HTR-8/SVneo (cell line): ENCODE measurements at places on chromosomes 5 and 9.

DNA sequence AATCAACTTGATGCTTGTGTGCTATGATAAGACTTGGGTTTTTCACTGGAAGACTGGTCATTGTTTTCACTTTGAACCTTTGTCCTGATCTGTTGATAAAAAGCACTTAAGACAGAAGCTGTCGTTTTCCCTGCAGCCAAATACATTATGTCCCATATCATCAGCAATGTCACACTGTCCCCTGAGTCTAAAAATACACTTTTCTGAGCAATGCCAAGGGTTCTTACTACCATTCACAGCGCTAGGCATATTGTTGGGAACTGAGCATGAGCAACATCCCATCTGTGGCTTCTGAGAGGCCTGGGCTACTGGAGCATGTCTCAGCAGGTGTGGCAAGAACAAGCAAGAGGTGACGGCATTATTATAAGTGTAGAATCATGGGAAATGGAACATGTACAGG, 81.8 kb downstream of the SEMA6A start:
- no peak for DNase-seq

DNA sequence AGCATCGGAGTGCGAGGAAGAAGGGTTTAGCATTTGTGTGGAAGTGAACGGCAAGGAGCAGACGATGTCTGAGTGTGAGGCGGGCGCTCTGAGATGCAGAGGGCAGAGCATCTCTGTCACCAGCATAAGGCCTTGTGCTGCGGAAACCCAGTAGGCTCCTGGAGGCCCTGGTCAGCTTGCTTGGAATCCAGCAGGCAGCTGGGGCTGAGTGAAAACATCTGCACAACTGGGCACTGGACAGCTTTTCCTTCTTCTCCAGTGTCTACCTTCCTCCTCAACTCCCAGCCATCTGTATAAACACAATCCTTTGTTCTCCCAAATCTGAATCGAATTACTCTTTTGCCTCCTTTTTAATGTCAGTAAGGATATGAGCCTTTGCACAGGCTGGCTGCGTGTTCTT, 72.1 kb downstream of the C7 start:
- DNase-seq = no peak

DNA sequence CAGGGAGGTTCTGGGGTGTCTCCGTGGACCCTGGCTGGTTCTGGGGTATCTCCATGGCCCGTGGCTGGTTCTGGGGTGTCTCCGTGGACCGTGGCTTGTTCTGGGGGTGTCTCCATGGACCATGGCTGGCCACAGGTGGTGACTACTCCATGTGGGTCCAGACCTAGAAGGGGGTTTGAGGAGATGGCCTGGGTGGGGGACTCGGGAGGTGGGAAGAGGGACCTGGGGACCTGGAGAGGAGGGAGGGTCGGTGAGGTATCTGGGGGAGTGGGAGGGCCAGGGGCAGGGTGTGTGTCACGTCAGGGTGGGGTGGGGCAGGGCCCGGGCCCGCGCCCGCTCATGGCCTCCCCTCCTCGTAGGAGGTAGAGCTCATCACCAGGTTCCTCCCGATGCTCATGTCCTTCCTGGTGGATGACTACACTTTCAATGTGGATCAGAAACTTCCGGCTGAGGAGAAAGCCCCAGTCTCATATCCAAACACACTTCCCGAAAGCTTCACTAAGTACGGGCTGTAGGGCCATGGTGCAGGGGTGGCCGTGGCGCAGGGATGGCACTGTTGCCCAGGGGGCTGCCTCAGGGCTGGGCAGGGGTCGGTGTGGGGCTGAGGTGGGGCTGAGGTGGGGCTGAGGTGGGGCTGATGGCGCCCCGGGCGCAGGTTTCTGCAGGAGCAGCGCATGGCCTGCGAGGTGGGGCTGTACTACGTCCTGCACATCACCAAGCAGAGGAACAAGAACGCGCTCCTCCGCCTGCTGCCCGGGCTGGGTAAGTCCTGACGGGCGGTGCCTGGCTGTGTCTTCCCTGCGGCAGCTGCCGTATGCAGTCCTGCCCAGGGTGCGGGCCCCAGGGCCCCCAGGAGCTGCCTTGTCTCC, 10.7 kb upstream of the TOR4A start:
- no peak for DNase-seq

- DNase-seq = peak; percentile 68
Measured at GRCh38 chr5:32600054-32600622, 14.8 kb downstream of the SUB1 start.

- DNase-seq = no peak
Measured at GRCh38 chr5:6483880-6484382, 35.3 kb downstream of the UBE2QL1 start.

DNA sequence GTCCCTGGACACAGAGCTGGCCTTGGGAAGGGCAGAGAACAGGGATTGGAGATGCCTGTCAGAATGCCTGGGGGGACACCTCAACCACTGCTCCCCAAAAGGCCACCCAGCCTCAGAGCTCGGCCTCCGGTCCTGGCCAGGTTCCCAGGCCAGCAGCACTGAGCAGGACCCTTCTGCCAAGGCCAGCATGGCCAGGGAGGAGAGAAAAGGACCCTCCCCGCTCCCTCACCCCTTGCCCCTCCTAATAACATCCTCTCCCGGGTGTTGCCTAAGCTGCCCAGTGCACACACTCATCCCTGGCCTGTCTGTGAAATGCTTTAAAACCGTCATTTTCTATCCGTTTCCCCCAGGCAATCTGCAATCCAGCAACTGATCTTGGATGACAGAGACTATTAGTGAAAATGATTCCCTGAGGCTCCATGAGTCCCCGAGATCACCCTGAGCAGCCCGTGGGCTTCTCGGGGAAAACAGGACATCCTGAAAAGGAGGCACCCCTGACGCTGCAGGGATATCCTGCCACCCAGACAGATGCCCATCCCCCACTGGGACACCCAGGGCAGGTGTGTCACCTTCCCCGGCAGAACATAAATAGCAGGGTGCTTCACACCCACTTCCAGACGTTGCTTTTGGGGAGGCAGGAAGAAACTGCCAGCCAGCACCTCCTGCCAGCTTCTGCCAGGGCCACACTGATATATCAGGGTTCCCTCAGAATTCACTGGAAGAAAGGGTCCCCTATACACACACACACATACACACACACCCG, 75.3 kb downstream of the ADAMTS2 start:
- DNase-seq = no peak

DNA sequence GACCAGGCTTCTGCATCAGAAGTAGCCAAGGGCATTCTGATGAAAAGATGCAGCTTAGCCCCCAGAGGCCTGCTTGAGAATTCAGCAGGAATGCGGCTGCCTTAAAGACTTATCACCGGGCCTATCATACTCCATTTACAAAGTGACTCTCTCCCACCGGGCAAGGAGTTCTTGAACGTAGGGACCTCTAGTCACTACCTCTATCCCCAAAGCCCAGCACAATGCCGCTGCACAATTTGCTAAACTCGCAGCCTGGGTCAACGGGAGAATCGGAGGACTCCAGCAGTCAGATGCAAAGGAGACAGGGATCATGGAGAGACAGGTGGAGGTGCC, 661 bp downstream of the PDCL start:
- DNase-seq = peak; percentile 13
